ENCODE measurements at places on chromosomes 2 and 18.

- DNase-seq, result peak; percentile 54
These were observed 74.3 kb downstream of the NPAS2 start for GRCh38 chr2:100894105-100894795.

DNA sequence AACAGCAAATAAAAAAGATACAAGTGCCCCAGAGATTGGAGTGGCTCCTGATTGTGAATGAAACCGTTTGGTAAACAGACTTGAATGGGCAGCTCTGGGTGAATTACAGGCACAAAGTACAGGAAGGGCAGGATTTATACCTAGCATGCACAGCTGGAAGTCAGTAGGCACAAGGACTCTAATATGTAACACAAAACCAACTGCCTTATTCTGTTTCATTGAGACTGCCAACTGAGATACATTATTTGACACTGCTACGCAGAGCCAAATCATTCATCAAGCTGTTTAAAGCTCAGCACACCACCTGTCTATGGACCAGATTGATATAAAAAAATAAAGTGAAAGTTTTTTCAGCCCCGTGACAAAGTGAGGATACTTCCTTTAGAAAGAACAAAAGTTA lies 541.2 kb downstream of the NUP35 start:
- no peak for DNase-seq

DNA sequence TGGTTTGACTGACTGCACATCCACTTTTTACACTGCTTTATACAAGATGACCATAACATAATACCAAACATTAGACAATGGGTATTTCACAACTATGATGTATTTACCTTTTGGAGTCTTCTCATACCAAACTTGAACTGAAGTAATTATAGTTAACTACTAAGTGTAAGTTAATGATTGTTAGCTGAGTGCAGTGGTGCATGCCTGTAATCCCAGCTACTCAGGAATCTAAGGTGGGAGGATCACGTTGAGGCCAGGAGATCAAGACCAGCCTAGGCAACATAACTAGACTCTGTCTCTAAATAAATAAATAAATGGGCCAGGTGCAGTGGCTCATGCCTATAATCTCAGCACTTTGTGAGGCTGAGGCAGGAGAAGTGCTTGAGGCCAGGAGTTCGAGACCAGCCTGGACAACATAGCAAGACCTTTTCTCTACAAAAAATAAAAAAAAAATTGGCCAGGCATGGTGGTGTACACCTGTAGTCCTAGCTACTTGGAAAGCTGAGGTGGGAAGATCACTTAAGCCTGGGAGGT lies 44.9 kb upstream of the ORC2 start:
- DNase-seq, result no peak

- no peak for DNase-seq
These were observed 410.7 kb upstream of the DSEL start for GRCh38 chr18:67926929-67927864.

DNA sequence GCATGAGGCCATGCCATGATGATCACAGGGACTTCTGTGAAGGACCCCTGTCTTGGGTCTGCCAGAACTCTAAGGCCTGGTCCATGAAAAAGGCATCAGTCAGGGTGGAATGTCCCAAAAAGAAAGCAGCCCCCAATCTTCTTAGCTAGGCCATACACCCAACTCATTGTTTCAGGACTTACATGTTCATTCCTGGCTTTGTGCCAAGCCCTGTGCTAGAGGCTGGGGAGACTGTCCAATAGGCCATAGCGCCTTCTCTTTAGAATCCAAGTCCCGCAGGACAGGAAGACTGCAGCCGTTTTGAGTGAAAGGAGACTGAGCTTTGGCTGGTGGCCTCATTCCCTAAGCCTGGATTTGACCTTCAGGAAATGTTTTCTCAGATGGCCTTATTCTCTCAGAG lies 247.3 kb downstream of the PRKCE start:
- DNase-seq, result no peak

GRCh38 chr2:172219201-172219600 lies 116.5 kb upstream of the DLX2 start:
- DNase-seq, result no peak

DNA sequence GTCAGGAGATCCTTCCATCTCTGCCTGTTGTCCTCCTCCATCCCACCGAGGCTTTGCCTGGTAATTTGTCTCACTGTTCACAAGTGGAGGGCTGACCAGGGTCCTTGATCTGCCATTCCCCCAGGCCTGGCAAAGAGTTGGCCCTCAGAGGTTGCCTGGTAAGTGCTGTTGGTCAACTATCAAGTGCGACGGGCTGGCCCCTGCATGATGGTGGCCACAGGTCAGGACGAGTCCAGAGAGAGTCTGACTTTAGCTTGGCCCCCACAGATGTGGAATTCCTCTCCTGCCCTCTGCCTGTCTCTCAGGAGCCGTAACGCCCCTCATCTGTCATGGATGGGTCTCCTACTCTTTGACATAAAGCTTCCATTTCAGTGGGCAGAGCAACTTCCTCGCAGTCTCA lies 97.3 kb upstream of the SMIM21 start:
- no peak for DNase-seq

DNA sequence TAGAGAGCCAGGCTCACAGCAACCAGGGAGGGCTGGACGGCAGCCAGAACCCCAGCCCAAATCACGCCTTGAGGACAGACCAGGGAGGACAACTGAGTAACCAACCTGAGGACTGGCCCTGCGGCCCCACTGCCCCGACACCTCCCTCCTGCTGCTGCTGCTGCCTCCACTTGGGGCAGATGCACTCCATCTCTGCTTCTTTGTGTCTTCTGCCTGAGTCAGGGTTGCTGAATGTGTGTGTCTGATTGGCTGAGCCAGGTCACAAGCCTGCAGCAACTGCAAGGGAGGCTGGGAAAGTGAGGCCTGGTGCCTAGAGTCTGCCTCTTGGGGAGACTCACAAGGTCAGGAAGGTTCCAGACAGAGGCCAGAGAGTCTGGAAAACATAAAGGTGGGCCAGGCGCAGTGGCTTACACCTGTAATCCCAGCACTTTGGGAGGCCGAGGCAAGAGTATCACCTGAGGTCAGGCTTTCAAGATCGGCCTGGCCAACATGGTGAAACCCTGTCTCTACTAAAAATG lies 83.4 kb downstream of the ZFP36L2 start:
- no peak for DNase-seq

DNA sequence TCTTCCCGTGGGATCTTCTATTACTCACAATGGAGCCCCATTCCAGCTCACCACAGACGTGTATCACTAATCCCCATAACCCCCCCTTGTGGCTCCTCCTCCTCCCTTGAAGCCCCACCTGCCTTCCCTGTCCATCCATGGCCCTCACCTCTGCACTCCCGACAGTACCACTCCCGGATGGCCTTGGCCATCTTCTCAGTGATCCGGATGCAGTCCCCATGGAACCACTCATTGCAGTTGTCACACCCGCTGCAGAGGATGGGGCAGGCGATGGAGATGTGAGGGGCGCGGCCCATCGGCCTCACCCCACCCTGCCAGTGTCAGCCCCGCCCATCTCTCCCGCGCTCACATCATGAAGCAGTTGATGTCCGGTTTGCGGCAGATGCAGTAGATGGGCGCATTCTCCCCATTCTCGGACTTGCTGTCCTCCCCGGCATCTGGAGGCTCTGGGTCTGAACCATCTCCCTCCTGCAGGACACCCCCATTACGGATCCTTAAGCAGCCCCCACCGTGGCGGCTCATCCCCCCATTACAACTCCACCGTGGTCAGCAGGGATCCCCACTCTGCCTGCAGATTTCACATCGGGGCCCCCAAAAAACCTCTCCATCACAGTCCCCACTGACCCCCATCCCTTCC lies 983 bp downstream of the CXXC1 start:
- DNase-seq, result no peak

GRCh38 chr2:232611559-232612218 lies 21.7 kb upstream of the EFHD1 start:
- DNase-seq, result peak; percentile 73

GRCh38 chr2:232345251-232345650 lies 33.3 kb upstream of the ALPP start:
- DNase-seq, result no peak

DNA sequence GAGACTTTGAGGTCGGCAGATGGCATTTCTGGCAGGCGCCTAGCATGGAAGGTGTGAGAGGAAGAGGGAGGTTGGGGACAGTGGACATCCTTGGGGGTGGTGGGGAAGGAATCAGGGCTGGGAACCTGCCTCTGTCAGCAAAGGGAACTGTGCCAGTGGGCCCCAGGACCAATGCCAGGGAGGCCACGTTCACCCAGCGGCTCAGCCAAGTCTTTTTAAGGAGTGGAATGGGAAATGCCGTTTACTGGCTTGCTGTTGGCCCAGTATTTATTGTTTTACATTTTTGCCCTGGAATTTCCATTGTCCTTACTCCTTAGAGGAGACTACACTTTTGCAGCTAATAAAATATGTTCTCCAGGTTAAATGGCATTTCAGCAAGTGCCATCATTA lies 135.2 kb downstream of the MCFD2 start:
- no peak for DNase-seq

DNA sequence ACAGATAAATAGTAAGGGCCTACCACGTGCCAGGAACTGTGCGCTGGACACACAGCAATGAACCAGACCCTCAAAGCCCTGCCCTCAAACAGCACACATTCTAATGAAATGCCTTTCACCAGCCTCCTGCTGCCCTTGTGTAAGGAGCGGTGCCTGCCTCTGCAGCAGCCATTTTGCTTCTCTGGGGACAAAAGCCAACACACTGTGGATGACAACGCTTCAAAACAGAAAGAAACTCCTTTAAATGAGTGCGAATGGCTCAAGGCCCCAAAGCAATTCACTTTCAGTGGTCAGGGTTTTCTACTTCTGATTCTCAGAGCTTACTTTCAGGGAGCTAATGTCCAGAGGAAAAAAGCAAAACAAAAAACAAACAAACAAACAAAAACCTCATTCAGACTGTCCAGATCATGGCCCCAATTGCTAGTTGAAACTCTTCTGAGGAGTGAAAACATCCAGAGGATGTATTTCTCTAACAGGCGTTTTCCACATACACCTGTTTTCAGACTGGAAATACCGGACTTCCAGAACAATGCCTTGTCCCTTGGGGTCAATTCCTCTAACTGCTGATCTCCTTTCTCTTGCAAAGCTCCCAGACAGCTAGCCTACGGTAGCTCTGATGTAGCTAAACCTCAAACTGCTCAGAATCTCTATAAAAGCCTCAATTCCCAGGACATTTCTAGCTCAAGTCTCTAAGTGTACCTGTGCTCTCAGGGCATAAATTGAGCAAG lies 323.3 kb upstream of the ZNF521 start:
- no peak for DNase-seq

GRCh38 chr2:116074161-116074560 lies 1631.7 kb downstream of the DPP10 start:
- DNase-seq, result no peak

DNA sequence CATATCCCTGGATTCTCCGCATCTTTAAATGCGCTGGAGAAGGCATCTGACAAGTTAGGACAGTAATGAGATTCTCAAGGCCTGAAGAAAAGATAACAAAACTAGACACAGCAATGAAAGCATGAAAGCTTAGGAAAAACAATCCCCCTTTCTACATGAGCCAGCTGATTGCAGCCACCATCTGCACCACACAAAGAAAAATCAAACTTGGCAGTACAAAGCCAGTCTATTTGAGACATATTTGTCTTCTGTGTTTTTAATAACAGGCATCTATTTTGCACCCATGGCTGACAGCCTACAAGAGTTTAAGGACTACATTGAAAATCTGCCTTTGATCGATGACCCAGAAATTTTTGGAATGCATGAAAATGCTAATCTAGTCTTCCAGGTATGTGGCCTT lies 83.6 kb downstream of the TRABD2A start:
- no peak for DNase-seq

- no peak for DNase-seq
These were observed 238.4 kb downstream of the ZEB2 start for GRCh38 chr2:144281476-144281875.

- DNase-seq, result no peak
These were observed 256.2 kb upstream of the CDH20 start for GRCh38 chr18:61076986-61077385.

DNA sequence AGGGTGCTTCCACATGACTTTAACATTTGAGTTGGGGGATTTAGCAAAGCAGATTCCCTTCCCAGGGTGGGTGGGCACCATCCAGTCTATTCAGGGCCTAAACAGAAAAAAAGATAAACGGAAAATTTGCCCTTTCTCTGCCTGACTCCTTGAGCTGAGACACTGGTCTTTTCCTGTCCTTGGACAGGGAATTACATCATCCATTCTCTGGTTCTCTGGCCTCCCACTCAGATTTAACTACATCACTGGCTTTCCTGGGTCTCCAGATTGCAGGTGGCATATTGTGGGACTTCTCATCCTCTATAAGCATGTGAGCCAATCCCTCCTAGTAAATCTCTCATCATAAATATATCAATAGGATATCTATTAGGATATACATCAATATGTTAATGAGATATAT lies 25.8 kb downstream of the CAPN13 start:
- DNase-seq, result no peak

DNA sequence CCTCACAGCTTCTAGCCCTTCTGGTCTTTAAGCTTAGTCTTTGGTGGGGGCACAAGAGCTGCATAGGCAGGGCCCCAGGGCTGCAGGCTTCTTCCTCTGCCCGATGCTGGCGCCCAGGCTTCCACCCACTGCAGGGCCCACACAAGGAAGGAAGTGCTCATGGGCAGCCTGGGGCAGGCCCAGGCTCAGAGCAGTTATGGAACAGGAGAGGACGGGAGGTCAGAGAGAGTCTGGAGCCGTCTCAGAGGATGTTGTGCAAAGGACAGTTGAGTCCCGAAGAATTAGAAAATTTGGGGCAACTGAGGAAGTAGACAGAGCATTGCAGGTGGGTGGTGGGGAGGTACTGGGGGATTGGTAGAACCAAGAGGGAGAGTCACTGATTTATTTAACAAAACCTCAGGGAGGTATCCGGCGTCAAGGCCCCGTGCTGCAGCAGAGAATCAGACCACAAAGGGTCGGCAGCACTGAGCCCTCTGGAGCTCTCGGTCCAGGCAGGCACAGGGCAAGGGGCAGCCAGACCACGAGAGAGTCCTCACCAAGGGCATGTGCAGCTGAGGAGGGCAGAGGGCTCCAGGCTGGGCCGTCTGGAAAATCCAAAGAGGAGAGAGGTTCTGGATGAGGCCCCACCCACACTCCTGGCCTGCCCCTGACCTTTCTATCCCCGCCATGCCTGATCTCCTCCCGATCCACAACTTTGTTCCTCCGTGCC lies 110.8 kb upstream of the GLI2 start:
- DNase-seq, result no peak

DNA sequence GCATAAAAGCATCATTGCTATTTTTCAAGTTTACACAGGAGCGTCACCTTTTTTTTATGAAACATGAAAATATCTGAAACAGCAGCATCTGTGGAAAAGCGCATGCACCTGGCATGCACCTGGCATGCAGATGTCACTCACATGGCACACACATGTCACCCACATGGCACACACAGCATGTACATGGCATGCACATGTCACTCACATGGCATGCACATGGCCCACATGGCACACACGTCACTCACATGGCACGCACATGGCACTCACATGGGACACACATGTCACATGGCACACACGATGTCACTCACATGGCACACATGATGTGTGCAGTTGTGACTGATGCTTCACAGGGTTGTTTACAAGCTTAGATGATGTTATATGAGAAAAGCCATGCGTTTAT lies 188.0 kb downstream of the ZNF407 start:
- DNase-seq, result no peak
